ENCODE measurements at places on chromosomes 1 and 21.
A peak's percentile ranks its signal among the peaks of the same experiment; 100 is the strongest.

DNA sequence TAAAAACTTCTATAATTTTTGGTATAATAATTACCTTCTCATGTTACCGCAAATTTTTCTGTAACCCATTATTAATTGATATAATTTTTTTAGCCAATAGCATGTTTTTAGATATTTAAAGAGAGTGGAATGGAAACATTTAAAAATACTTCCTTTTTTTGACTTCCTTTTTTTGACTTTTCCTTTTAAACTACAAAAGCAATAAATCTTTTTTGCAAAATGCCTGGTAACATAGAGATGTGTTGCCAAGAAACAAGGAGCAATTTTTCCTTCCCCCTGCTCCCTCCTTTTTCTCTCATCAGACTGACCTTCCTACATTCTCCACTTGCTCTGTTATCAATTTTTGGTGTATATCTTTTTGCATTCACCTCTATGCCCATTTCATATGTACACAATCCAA lies 666.2 kb downstream of the ADGRL2 start:
- no peak for DNase-seq

DNA sequence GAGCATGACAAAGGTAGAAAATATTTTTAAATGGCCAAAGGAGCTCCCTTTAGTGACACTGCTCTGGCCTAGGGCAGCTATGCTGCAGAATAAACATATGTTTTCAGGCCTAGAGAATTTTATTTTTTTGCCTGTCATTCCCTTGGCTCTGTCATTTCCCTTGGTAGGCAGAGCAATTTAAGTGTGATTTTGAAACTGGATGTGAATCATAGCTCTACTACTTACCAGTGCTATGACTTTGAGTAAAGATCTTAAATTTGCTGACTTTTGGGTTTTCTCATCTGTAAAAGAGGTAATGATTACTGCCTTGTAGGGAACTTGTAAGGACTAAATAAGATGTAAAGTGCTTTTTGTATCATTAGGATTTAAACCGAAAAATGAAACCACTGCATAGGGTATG lies 189.0 kb upstream of the ZRANB2 start:
- DNase-seq: no peak

DNA sequence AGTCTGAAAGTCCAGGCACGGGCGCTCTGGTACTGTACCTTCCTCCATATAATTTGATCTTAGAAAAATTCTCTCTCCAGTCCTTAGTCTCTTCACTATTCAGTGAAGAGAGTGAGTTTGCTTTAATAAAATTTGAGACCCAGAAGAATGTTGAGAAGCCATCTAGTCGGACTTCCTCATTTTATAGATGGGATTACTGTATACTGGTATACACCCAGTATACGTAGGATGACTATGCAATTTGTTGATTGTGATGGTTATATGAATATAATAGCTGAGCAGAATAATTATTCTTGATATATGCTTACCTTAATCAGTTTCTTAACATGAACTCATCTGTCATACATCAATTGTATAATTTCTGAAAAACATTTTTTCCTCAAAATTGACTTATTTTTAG lies 328.0 kb upstream of the B3GALT2 start:
- no peak for DNase-seq

- no peak for DNase-seq
These were observed 37.7 kb upstream of the GPR37L1 start for GRCh38 chr1:202084791-202085681.

GRCh38 chr1:7315946-7316345 lies 455.1 kb upstream of the VAMP3 start:
- no peak for DNase-seq

DNA sequence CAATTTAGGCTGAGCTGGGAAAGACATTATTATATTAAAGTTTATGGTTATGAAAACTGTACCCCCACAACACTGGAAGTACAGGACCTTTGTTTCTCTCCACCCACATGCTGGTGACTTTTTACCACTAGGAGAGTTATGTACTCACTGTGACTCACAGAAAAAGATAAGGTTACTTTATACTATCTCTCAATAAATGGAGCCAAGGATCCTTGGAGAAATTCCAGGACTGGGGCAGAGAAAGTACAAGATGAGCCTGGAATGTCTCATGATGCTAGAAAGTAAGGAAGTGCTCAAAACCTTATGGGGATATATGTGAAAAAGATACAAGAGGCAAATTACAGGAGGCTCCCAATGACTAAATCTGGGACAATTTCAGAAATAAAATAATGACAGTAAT lies 63.9 kb upstream of the C1orf105 start:
- DNase-seq: no peak

GRCh38 chr1:89363196-89363595 lies 663 bp upstream of the GBP6 start:
- no peak for DNase-seq

- DNase-seq: no peak
These were observed 99.0 kb downstream of the IER5 start for GRCh38 chr1:181187337-181188126.

DNA sequence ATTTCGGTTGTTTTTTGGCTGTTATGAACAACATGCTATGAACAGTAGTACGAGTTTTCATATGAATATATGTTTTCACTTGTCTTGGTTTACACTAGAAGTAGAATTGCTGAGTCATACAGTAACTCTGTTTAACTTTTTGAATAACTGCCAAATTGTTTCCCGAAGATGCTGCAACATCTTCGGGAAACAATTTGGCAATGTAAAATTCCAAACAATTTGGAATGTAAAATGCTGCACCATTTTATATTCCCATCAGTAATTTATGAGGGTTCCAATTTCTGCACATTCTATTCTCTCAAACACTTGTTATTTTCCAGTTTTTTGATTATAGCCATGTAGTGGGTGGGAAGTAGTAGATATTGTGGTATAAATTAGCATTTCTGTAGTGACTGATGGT lies 11.6 kb downstream of the PCBP3 start:
- no peak for DNase-seq

GRCh38 chr1:200033511-200034261 lies 6.2 kb downstream of the NR5A2 start:
- no peak for DNase-seq

GRCh38 chr1:71618191-71618590 lies 537.4 kb upstream of the ZRANB2 start:
- DNase-seq: no peak

DNA sequence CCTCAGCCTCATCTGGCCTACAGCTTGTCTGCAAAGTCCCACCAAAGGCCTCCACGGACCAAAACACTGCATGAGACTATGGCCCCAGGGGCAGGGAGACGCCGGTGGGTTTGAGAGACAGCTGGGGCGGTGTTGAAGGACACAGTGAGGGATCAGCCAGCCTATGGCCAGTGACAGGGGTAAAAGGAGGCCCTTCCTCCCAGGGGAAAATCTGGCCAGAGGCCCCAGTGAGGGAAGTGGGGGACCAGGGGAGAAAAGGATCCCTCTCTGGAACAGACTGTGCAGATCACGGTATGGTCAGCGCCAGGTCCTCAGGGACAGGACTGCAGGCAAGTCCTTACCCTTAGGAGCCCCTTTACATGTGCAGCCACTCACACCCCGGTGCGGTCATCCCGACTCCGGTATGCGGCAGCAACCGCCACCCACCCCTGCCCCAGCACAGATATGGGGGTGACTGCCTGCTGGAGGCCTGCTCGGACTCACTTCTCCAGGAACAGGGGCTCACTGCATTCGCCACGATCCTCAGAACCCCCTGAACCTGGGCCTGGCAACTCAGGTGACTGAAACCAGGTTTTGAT lies 1.3 kb downstream of the CERS2 start:
- no peak for DNase-seq

DNA sequence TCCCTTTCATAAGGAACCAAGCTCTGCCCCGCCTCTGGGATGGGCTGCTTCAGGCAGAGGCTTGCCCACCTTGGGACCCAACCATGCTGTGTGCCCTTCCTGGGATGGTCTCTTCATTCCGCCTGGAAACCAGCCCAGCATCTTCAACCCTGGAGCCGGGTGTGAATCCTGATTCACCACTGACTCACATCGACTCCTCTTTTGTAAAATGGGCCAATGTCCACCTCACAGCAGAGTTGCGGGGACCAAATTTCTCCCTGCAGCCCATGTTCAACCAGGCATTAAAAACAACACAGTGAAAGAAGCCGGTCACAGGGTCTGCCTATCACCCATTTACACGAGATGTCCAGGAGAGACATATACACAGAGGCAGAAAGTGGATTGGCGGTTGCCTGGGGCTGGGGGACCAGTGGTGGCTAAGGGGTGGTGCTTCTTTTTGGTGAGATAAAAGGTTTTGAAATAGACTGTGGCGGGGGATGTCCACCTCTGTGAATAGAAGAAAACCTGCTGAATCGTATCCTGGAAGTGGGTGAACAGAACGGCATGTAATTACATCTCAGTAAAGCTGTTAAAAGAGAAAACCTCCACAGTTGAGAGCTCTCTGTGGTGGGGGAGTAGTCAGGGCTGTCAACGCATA lies 6.9 kb upstream of the GPR153 start:
- DNase-seq: no peak

GRCh38 chr1:177302357-177303044 lies 131.7 kb downstream of the BRINP2 start:
- no peak for DNase-seq

GRCh38 chr1:66137235-66137634 lies 344.5 kb downstream of the PDE4B start:
- DNase-seq: no peak

DNA sequence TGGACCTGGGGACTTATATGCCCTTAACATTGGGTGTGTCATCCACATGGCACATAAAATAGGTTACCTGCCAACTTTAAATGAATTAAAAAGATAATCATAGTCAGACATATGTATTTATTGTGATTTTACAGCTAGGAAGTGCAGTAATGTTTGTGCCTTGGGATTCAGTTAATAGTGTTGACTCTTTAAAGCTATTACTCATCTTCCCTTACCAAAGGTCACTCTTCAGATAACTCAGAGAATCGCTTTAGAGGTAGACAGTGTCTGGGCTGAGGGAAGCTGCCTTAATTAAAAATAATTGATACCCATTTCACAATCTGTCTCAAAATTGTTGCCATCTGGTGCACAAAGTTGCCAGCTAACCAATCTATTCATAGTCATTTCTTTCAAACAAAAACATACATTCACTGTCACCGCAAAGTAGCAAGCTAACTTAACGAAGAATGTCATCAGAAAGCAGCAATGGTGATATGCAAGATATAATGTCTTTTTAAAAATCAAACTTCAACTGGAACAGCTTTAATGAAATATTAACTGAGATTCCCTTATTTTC lies 3.0 kb upstream of the KRTAP15-1 start:
- DNase-seq: no peak

DNA sequence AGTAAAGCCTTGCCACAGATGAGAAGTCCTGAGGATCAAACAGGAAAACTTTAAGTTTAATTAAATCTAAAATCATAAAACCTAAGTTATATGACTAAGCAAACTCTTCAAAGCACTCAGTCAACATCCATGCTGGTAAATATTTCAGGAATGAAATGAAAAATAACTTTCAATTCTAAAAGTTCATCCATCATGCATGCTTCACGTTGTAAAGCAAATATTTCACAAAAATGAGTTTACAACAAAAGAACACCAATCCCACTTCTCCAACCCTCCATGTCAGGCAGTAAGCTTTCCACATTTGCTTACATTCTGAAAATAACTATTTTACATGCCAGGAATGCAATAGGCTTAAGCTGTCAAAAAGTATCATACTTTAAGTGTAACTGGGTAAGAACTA lies 16.8 kb downstream of the APP start:
- DNase-seq: no peak

- peak; percentile 44 for DNase-seq
These were observed 29.4 kb upstream of the CD2 start for GRCh38 chr1:116724765-116725375.

DNA sequence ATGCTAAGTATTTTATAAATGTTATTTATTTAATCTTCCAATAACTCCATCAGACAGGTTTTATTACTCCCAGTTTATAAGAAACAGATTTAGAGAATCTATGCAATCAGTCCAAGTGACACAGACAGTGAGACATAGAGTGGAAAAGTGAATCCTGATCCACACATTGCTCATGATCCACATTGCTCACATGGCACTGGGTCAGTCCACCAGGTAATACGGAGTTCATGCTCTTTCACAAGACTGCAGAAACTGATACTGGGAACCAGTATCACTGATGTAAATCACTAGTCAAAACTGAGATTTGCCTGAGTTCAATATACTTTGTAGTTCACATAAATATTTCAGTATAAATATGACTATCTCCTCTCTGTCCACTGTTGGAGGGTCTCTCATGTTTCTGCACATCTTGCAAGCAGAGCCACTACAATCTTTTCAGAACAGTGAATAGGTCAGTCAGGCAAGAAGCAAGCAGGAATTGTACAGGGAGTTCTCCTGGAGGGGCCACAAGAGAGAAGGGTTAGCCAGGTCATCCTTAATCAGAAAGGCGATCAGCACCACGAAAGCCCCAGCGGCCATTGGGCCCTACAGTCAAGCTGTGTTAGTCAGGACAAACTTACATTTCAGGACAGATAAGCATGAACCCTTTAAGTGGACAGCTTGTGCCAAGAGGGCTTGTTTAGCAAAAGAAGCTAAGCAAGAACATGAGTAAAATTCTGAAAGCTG lies 275.4 kb upstream of the NR5A2 start:
- DNase-seq: no peak

DNA sequence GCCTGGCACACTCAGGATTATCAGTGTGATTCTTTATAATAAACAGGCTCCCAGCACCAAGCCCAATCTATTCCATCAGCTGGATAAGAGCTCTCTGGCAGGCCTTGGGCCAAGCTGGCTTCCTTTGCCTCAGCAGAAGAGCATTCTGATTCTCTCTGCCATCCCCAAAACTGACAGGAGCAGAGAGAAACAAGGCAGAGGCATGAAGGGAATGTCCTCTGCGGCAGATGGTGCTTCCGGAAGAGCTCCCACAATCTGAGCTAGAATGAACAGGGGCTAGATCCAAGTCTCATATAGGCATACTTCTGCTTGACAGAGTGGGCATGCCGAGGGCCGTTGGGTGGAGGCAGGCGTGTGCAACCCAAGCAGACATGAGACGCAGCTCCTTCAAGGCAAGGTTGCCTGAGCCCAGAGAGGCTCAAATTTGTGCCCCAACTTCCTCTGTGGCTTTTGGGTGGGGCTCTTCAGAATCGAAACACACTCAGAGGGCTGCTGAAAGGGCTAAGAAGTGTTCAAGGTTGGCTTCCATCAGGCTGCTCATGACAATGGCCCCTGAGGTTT lies 4.0 kb downstream of the CAPN2 start:
- no peak for DNase-seq

- DNase-seq: no peak
These were observed 135.6 kb downstream of the ST6GALNAC3 start for GRCh38 chr1:76210160-76210559.

DNA sequence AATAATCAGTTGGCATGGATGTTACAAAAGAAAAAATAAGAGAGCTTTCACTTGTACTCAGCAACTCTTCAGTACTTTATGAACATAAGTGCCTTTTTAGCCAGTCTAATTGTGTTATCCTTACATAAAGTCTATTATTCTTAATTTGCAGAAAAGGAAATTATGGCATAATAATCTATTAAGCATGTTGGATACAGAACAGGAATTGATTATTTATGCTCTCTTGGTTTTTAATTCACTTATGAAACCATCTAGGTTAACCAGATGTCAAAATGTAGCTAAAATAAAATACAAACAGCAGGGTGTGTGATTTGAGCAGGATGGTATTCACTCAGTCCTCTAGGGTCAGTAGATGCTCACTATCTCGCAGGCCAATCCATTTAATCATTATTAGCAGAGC lies 79.7 kb downstream of the PLPPR5 start:
- DNase-seq: no peak

- DNase-seq: no peak
These were observed 78.0 kb upstream of the HSD17B7 start for GRCh38 chr1:162712317-162713029.

GRCh38 chr21:36567216-36567885 lies 87.4 kb upstream of the CLDN14 start:
- DNase-seq: no peak
